ENCODE measurements at places on chromosomes 7 and 10.

DNA sequence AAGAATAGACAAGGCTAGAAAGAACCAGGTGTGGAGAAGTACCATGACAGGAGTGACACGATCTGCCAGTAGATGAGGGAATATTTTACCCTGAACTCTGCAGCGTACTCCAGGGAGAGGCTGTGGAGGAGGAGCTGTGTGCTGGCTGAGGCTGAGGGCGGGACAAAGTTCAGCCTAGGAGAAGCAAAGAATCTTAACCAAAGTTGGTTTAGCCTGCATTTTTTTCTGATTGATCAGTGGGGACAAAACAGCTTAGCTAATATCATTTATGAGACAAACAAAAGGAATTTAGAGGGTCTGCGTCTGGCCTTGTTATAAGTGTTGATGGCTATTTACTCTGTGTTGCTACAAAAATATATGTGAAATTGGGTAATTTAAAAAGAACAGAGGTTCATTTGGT is 5.2 kb upstream of the NPSR1 start:
- DNase-seq, result no peak

DNA sequence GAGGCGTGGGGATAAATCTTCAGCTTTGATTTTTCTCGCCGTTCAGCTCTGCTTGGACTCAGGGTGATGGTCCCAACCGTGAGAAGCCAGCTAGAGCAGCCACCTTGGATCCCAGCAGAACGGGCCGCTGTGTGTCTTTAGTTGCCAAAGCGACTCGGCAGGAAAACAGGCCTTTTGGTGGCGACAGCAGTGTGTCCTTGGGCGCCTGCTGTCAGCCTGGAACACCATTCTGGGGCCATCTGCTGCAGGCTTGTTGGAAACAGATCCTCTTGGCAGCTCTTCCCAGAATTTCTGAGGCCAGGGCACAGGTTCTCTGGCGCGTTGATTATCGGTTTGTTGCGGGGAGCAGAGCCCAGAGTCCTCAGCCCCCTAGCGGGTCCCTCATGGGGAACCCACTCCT is 97.6 kb downstream of the CUX1 start:
- DNase-seq, result no peak

- DNase-seq, result no peak
These were observed 31.7 kb upstream of the ELMO1 start for GRCh38 chr7:37480041-37481031.

GRCh38 chr10:123795846-123796590 is 95.6 kb downstream of the CPXM2 start:
- DNase-seq, result no peak

GRCh38 chr10:10991144-10991543 is 26.5 kb upstream of the CELF2 start:
- no peak for DNase-seq

All from esophagus squamous epithelium (tissue), 5 donors.